WTC11 (cell line): ENCODE measurements at places on chromosomes 5 and 9. TPM values are rescaled to one million over a fixed set of nuclear protein-coding genes. Genes with fewer than 3 reads are reported as not detected.

The PPP3R2 gene
- not detected in 3 replicates for total RNA-seq

The CDH6 gene
- total RNA-seq = 0.87 to 2.6 TPM (median 1.1 TPM) in 3 replicates

The TAF9 gene
- total RNA-seq = 73.7 to 76.6 TPM (median 76.1 TPM) in 3 replicates

The AK8 gene
- 0.27 to 0.50 TPM (median 0.48 TPM) in 3 replicates for total RNA-seq

The GZMA gene
- not detected in 3 replicates for total RNA-seq

The ANGPTL2 gene
- 4.5 to 6.7 TPM (median 6.3 TPM) in 3 replicates for total RNA-seq

The AHRR gene
- total RNA-seq = 4.5 to 9.7 TPM (median 7.0 TPM) in 3 replicates

The S100Z gene
- not detected in 3 replicates for total RNA-seq

The MCC gene
- total RNA-seq = 15.4 to 23.5 TPM (median 17.2 TPM) in 3 replicates

The FAM200C gene
- 5.4 to 7.2 TPM (median 6.3 TPM) in 3 replicates for total RNA-seq

The CREBRF gene
- total RNA-seq = 5.7 to 7.2 TPM (median 6.3 TPM) in 3 replicates

The ENTPD2 gene
- total RNA-seq = 8.3 to 9.6 TPM (median 9.2 TPM) in 3 replicates

The DROSHA gene
- total RNA-seq = 102 to 125 TPM (median 110 TPM) in 3 replicates

The SLC44A1 gene
- 45.9 to 48.9 TPM (median 47.6 TPM) in 3 replicates for total RNA-seq

The AJM1 gene
- total RNA-seq = 1.6 to 1.7 TPM (median 1.6 TPM) in 3 replicates

The NIPBL gene
- 45.8 to 52.8 TPM (median 48.3 TPM) in 3 replicates for total RNA-seq

DNA sequence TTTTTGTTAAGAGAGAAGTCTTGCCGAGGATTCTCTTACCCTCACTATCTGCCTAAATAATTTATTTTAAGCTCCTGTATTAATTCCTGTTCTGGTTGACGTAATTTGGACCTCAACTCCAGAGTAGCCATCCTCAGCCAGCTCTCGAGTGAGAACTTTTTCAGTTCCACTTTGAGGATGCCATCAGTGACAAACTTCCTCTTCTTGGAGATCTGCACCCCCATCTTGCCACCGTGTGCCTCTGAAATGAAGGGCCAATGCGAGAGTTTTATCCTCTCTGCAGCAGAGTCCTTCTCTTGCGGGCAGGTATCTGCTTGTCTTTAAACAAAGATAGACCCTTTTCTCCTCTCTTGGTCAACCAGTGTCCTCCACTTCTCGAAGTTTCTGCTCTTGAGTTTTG lies 19.5 kb upstream of the TMEM174 start:
- no peak for DNase-seq

GRCh38 chr5:133892774-133893173 lies 75.7 kb downstream of the C5orf15 start:
- no peak for DNase-seq

GRCh38 chr9:101562966-101563365 lies 29.3 kb downstream of the RNF20 start:
- no peak for DNase-seq

- DNase-seq = no peak
Observed at GRCh38 chr5:169610606-169611005, 26.5 kb upstream of the DOCK2 start.

DNA sequence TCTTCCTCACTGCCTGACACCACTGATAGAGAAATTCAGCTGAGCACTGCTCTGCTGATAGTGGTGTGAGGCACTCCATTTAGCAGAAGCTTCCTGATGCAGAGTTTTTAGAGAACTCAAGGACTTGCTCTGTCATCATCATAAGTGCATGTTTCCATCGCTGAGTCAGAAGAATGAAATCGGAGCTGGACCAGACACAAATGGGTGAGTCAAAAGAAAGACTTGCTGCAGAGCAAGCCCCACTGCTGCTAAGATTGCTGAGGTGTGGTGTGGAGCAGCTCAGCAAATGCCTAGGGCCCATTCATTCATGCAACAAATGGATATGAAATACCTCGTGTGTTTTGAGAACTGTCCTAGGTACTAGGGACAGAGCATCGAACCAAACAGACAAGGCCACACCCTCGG lies 410.2 kb upstream of the SLC30A5 start:
- no peak for DNase-seq

DNA sequence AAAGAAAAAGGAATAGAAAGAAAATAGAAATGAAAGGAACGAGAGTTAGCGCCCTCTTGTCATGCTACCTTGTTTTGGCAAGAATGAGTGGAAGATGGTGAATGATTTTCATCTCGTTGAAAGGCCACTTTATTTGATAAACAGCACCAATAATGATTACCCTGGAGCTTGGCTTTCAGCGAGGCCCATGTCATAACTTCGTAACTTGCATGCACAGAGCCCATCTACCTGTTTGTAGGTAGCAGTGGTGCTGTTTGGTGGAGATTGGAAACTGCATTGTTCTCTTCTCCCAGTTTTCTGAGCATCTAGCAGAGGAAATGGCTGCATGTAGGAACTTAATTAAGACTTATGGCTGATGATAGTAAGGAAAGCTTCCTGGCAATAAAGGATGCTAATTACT lies 59.3 kb downstream of the NPR3 start:
- no peak for DNase-seq

DNA sequence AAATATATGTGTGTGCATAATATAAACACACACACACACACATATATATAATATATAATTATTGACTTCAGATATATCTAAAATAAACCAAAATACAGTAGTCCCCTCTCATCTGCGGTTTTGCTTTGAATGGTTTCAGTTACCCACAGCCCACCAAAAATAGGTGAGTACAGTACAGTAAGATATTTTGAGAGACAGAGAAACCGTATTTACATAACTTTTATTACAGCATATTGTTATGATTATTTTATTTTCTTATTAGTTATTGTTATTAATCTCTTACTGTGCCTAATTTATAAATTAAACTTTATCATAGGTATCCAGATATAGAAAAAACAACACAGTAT lies 564.2 kb downstream of the ACTL7B start:
- DNase-seq = no peak

- DNase-seq = peak; percentile 58
Observed at GRCh38 chr9:8857068-8857925, 1057.7 kb upstream of the DMAC1 start.

GRCh38 chr5:83740741-83741140 lies 20.1 kb upstream of the HAPLN1 start:
- no peak for DNase-seq

DNA sequence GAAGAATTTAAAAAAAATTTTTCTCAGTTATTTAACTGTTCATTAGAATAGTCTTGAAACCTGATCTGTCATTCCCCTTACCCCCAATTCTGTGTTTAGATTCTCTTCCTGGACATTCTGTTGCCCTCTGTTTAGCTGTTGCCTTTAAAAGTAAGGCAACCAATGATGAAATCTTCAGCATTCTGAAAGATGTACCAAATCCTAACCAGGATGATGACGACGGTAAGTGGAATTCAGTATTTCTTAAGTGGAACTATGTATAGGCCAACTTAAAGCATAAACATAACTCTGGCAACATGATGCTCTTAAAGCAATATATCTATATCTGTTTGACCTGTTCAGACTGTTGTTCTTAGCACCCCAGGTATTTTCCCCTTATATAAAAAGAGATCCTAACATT lies 27.2 kb downstream of the NCBP1 start:
- DNase-seq = no peak

DNA sequence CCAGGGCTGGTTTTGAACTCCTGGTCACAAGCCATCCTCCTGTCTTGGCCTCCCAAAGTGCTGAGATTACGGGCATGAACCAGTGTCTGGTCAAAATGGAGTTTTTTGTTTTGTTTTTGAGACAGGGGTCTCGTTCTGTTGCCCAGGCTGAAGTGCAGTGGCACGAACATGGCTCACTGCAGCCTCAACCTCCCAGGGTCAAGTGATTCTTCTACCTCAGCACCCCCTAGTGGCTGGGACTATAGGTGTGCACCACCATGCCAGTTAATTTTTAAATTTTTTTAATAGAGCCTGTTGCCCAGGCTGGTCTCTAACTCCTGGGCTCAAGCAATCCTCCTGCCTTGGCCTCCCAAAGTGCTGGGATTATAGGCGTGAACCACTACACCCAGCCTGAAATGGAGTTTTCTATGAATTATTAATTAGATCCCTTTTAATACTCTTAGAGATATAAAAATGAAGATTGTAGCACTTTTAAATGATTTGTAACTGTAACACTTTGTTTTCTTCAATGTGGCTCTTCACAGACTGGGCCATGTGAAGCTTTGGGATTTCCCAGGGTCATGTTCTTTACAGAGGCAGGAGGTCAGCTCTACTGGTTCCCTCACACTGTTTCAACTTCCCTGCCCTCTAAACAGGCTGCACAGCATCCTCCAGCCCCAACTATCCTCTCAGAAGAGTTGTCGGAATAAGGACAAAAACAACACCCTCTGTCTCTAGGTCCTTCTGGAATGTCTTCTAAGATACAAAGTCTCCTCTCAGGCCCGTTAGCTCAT lies 32.7 kb upstream of the SPARC start:
- DNase-seq = peak; percentile 43

GRCh38 chr5:78719504-78720219 lies 71.1 kb upstream of the LHFPL2 start:
- no peak for DNase-seq

GRCh38 chr5:54186912-54187445 lies 123.4 kb downstream of the ARL15 start:
- no peak for DNase-seq

DNA sequence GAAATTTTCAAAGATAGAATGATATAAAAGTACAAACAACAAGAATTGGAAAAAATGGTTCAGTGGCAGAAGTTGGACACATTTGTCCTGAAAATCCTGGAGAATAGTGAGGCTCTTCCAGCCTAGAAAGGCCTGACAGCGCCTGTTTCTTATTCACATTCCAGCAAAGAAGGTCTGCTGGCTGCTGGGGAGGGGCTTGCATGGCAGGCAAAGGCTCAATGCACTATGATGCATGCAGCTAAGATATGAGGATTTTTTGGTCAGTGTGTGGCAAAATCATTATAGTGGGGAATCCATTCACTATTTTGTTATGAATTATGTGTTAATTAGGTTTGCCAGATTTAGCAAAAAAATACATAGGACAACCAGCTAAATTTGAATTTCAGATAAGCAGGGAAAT lies 243.9 kb upstream of the SLC30A5 start:
- no peak for DNase-seq

GRCh38 chr9:2674141-2674824 lies 43.0 kb upstream of the KCNV2 start:
- no peak for DNase-seq

- no peak for DNase-seq
Observed at GRCh38 chr9:14326264-14326826, 12.4 kb upstream of the NFIB start.

DNA sequence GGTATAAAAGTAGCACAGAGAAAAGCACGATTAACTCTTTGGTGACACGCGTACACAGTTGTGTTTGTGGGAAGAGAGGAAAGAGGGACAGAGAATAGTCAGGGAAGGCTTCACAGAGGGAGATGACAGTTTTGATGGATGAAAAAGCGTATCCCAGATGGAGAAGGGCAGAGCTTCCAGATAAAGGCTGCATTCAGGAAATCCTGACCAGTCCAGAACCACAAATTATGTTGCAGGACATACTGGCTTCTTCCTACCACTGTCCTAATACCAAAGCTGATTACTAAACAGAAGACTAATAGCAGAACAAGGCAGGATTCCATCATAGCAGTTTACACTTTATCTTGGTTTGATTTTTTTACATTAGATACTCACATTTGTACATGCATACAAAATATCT lies 34.5 kb downstream of the SLC31A2 start:
- DNase-seq = no peak

GRCh38 chr5:168209997-168210396 lies 81.4 kb upstream of the WWC1 start:
- no peak for DNase-seq

GRCh38 chr5:149453618-149454415 lies 74.7 kb upstream of the IL17B start:
- DNase-seq = no peak

DNA sequence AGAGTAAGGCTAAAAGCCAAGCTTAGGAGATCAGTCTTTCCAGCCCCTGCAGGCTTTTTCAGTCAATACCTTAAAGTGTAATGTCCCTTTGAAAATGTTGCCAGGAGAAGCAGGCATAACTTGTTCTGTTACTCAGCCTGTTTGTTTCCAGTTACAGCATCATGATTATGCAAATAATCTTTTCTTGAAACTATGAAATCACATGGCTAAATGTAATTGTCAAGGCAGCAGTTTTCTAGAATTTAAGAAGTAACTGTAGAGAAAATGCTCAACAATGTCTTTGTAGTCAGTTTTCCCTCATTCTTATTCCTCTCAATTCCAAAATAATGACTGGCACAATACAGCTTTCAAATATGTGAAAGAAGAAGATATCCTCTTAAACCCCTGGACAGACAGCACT lies 1.9 kb upstream of the GPR107 start:
- DNase-seq = no peak

DNA sequence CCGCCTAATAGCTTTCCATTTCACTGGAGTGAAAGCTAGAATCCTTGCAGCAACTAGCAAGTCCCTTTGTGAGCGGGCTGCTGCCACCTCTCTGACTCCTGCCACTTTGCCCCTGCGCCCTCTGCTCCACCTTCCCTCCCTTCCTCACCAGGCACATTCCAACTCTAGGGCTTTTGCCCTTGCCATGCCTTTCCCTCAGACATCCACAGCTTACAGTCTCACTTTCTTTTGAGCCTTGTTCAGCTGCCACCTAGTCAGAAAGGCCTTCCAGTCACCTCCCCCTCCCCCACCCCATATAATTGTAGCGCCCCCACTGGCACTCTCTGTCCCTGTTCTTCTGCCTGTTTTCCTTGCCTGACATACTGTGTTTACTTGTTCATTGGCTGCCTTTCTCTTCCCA lies 31.0 kb downstream of the CYSTM1 start:
- peak; percentile 15 for DNase-seq

- DNase-seq = no peak
Observed at GRCh38 chr9:135663451-135663770, 302 bp downstream of the LCN9 start.

GRCh38 chr9:135827866-135828580 lies 79.3 kb downstream of the CAMSAP1 start:
- DNase-seq = no peak

DNA sequence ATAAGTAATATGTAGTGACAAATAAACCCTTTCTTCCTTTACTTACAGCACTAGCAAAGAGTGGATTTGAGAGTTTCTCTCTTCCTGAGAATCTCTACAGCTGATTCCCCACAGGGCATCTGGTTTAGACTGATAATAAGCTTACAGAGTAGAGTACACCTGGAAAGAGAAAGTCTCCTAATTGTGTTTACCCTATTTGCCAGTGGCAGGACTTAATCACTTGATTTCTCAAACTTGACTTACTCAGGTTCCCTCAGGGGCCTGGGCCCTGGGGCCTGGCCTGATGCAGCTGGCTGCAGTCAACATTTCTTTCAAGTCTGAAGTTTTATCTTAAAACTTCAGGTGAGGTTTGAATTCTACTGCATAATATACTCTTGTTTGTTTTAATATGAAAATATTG lies 38.0 kb upstream of the UBTD2 start:
- DNase-seq = no peak

GRCh38 chr5:172534229-172535107 lies 80.1 kb upstream of the SH3PXD2B start:
- no peak for DNase-seq

- no peak for DNase-seq
Observed at GRCh38 chr5:93189707-93190120, 391.3 kb downstream of the NR2F1-AS1 start.
